ENCODE measurements at places on chromosomes 12 and 14. TPM values are rescaled to one million over a fixed set of nuclear protein-coding genes. Genes with fewer than 3 reads are reported as not detected.
A peak's percentile ranks its signal among the peaks of the same experiment; 100 is the strongest.

DNA sequence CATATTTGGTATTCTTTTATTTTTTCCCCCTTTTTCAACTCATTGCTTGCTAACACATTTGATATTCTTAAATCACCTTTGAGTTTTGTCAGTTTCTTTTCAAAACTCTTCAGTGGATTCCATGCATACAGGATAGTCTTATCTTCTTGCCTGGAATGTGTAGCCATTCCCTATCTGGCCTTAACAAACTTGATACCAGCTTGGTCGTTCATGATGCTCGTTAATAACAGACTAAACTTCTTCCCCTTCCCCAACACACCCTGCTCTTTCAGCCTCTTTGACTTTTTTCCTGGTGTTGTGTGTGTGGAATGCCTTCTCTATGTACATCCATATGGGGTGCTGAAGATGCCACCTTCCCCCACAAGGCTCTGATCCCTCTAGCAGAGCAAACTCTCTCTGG lies 17.7 kb upstream of the CALM1 start:
- no peak for DNase-seq
- no peak overlapping the region for H3K4me3 ChIP-seq
- no peak overlapping the region for H3K27ac ChIP-seq
- H3K36me3 ChIP-seq: no peaks in the 10 kb centered on the region

DNA sequence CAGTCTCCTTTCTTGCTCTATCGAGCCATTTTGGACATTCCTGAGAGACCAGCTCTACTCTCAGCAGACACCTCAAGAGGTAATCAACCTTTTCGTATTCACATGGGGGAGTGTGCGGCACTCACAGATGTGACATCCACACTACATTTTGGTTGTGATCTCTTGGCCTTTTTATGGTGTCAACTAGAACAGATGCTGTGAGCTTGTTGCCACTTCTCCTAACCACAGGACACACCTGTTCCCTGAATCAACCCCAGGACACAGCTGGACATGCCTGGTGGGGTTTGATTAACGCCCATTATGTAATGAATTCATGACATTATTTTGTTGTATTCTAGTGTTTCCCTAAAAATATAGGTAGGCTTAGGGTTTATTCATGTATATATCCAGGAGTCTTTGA lies 1143.6 kb downstream of the TMEM121 start:
- no peaks in the 10 kb centered on the region for H3K4me1 ChIP-seq
- no peak for DNase-seq
- no peak overlapping the region for H3K4me3 ChIP-seq
- H3K27ac ChIP-seq: no peak overlapping the region
- no peaks in the 10 kb centered on the region for H3K27me3 ChIP-seq
- no peaks in the 10 kb centered on the region for H3K36me3 ChIP-seq

DNA sequence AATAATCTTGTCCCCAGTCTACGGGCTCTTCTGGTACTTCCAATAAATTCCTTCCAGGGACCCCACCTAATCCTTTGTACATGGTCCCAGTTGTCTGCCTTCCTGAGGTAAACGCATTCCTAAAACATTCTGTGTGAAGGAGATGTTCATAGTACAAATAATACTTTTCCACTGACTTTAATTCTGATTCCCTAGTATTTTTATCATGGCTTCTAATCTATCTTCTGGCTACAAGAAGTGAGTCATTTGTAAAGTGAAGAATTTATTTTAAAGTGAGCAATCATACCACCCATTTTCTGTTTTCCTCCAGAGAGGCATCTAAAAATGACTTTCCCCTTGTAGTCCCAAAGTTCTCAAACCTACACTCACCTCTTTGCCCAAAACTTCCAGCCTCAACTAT lies 65.9 kb upstream of the NUDT4 start:
- H3K36me3 ChIP-seq: no peaks in the 10 kb centered on the region
- H3K4me1 ChIP-seq: no peaks in the 10 kb centered on the region
- no peaks in the 10 kb centered on the region for H3K27me3 ChIP-seq
- H3K4me3 ChIP-seq: no peak overlapping the region
- H3K27ac ChIP-seq: no peak overlapping the region

DNA sequence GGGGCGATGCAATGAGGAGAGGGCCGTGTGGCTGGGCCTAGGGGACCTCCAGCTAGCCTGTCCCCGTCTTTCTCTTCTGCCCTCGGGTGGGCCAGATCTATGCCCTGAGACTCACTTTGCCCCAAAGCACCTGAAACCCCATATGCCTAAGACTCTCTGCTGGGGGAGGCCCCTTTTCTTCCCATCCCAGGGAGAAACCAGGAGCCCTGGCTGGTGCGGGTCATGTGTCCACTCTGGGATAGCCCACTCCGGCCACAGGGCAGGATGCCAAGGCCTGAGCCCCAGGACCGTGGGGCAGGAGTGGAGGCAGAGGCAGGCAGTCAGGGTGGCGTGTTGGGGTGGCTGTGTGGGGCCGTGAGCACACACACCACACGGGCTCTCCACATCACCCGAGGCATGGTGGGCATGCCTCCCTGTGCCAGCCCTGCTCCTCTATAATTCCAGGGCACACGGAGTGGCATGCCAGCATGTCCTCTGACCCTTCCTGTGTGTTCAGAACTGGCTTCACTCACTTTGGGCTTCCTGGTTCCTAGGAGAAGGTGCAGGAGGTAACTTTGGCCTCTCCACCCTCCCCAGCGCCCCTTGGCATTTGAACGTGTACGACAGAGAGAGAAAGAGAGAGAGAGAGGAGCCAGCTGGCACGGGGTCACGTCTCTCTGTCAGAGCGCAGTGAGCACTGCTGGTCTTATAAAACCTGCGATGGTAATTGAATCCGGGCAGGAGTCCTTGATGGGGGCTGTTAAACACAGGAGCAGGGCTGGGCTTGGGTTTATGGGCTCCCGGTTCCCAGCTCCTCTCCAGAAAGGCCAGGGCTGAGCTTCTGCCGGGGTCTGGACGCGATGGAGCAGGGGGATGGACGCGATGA lies 144.2 kb downstream of the KIF26A start:
- peaks cover 25% of the 10 kb centered on the region for H3K4me1 ChIP-seq
- no peak overlapping the region for H3K27ac ChIP-seq
- H3K27me3 ChIP-seq: no peaks in the 10 kb centered on the region
- DNase-seq: no peak

DNA sequence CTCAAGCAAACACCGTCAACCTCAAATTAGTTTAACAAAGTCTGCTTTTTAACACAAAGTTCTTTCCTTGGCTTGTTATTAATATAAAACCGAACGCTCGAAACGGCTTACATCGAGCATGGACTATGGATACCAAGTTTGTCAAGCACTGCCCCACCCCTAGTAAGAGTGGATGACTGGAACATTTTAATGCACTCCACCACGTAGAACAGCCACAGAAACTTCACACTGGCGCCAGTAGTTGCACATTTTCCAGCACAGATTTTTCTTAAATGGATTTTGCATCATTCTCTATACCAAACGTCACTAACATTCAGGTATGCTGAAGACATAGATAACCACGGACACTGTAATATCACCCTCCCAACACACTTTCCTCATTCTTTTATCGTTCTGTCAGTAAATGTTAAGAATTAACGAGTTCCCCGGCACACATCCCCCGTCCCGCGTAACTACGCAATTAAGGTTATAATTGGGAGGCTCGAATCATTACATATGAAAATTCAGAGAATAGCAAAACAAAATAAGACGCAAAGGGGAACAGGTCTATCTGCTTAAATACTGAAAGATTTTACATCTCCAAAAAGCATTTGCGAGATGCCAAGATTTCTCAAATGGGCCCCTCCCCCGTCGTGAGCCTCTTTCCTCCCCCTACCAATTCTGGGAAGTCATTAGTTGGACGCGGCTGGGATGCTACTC lies 990 bp downstream of the FERMT2 start:
- H3K4me1 ChIP-seq: peaks cover 26% of the 10 kb centered on the region
- peak; percentile 65 for DNase-seq
- H3K4me3 ChIP-seq: peak overlapping the region; percentile 65
- H3K27ac ChIP-seq: peak overlapping the region; percentile 83

DNA sequence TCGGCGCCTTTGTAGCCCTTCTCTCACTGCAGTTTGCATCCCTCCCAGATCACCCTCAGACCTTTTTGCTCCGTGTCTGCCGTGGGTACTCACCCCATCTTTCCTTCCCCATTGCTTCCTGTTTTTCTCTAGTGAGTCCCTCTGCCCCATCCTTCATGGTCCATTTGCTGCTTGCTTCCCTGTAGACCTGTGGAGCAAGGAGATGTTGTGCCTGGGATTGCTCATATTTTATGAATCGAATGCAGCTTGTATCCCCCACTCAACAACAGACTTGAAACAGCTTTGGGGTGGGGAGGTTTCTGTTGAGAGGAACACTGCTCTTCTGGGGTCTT lies 661 bp downstream of the DENR start:
- H3K27me3 ChIP-seq: no peaks in the 10 kb centered on the region
- H3K4me3 ChIP-seq: peak overlapping the region; percentile 72
- H3K36me3 ChIP-seq: peaks cover 45% of the 10 kb centered on the region
- DNase-seq: no peak
- peak overlapping the region; percentile 91 for H3K27ac ChIP-seq
- H3K4me1 ChIP-seq: peaks cover 15% of the 10 kb centered on the region

DNA sequence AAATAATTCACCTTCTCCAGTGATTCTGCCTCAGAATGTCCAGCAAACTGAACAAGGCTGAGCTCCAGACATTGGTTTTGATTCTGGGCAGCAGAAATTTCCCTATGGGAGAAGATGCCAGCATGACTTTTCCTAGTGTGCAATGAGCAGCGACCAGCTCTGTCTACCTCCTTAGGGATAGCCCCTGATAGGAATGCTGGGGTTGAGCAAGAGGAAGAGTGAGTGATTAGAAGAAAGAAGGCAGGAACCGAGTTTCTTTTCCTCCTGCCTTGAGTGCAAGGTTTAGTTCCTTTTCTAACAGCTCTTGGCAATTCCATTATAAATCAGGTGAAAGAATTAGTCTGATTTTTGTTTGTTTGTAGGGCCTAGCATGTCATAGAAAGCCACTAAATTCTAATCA lies 379.0 kb downstream of the DAD1 start:
- no peak overlapping the region for H3K27ac ChIP-seq
- no peaks in the 10 kb centered on the region for H3K4me1 ChIP-seq
- H3K4me3 ChIP-seq: no peak overlapping the region
- H3K27me3 ChIP-seq: no peaks in the 10 kb centered on the region
- no peak for DNase-seq

DNA sequence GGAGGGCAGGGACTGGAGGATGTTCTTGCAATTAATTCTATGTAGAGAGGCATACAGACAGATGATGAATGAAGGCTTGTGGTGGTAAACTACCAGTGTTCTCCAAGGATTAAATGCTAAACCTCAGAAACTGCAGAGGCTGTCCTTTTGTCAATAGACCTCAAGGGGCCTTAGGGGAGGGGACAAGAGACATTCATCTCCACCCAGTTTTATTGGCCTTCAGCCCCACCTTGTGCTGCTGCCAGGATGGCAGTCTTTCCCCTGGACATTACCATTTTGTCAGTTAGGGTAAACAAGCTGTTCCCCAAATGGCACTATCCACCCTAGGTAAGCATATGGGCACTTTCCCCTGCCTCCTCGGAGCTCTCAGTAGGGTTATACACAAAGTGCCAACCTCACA lies 4.9 kb upstream of the SMAGP start:
- no peaks in the 10 kb centered on the region for H3K36me3 ChIP-seq
- DNase-seq: no peak
- no peak overlapping the region for H3K27ac ChIP-seq
- H3K27me3 ChIP-seq: no peaks in the 10 kb centered on the region

- H3K4me1 ChIP-seq: no peaks in the 10 kb centered on the region
- H3K4me3 ChIP-seq: no peak overlapping the region
- no peak for DNase-seq
- no peaks in the 10 kb centered on the region for H3K36me3 ChIP-seq
- H3K27me3 ChIP-seq: no peaks in the 10 kb centered on the region
Observed at GRCh38 chr14:105913861-105914260, 387.5 kb downstream of the TMEM121 start.

DNA sequence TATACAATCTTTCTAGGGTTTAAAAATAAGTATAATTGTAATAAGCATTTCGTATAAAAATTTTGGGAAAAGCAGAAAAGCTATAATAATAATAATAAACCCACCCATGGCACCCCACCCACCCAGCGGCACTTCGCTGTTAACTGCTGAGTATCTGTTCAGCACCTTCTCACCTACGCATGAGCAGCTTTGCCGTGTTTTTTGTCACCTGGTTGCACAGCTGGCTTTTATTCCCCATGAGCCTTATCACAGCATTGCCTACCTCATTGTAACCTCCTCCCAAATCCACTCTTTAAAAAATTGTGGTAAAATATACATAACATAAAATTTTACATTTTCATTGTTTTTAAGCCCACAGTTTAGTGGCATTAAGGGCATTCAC lies 34.7 kb downstream of the CYP46A1 start:
- no peaks in the 10 kb centered on the region for H3K36me3 ChIP-seq
- no peak for DNase-seq
- H3K27ac ChIP-seq: no peak overlapping the region
- H3K4me3 ChIP-seq: no peak overlapping the region
- no peaks in the 10 kb centered on the region for H3K27me3 ChIP-seq
- no peaks in the 10 kb centered on the region for H3K4me1 ChIP-seq

DNA sequence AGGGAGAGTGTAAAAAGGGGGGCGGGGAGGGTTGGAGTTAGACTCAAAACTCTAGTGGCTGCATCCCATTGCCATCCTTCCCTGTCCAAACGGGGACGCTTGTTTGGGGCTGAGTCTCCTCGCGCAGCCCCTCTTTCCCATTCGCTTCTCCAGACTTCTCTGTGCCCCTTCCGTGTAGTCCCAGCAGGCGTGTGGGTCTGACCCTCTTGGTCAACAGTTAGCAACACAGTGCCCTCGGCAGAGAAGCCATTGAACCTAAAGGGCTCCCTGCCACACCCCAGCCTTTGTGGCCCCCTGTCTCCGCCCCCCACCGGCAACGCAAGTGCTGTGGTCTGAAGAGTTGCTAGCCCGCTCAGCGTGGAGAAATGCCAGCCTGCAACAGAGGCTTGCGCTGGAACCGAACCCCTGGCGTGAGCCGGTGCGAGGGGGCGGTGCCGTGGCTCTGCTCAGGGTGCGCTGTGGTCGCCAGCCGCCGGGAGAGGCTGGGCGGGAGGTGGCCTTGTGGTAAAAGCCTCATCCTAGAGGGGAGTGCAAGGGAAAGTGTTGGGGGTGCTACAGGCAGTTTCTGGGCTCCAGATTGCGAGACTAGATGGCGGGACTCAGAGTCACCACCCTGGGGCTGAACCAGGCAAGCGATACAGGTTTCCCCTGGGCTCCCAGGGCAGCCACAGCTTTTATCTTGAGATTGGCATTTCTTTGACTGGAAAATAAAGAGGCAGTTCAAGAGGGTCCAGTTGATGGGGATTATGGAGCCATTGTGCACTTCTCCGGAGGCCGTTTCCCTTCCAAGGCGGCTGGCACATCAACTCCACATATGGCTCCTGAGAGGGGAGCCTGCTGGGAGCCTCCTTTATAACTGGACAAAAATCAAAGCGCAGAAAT lies 2.1 kb downstream of the PLXNC1 start:
- H3K36me3 ChIP-seq: no peaks in the 10 kb centered on the region
- no peaks in the 10 kb centered on the region for H3K4me1 ChIP-seq

Gene RIPK3
- total RNA-seq: not detected

Gene IL31
- not detected for total RNA-seq

Gene BRAP
- total RNA-seq: 23.9 TPM

Gene NGB
- not detected for total RNA-seq

Gene CARMIL3
- 0.49 TPM for total RNA-seq

Gene ACTR10
- 54.7 TPM for total RNA-seq

Gene CSAD
- 37.5 TPM for total RNA-seq

Measured in A673 (cell line).